Activated CD8-positive, alpha-beta memory T cell treated with anti-CD3 and anti-CD28 coated beads for 48 hours (primary cell): ENCODE measurements at places on chromosomes 3 and 15.

- no peak for DNase-seq
Measured at GRCh38 chr15:83830381-83830780, 176.5 kb downstream of the ADAMTSL3 start.

- no peak for DNase-seq
Measured at GRCh38 chr3:57956119-57956832, 51.9 kb upstream of the FLNB start.

- DNase-seq = no peak
Measured at GRCh38 chr3:194569252-194569651, 64.0 kb downstream of the TMEM44 start.

DNA sequence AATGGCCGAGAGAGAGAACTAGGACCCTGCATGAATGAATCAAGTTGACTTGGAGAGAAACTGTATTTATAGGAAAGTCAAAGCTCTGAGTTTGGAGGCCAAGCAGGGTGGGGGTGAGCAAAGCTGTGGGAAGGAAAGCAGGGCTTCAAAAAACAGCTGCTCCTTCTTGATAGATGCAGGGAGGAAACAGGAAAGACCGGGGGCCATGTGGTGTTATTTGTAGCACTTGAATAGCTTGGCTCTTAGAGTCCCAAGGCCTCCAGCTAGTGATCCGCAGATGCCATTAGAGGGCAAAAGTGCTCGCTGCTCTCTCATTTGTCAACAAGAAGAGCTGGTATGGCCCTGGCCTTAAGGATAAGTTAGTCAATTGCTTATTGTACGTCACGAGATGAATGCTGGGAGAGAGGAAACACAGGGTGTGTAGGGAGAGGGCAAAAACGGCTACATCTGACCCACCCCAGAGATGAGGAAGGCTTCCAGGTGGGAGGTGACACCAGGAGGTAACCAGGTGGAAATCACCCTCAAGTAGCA lies at the start of gene ALG1L2:
TSS of gene ALG1L2 (plus strand) at position 481 of the 531 bp plus-strand sequence. CDS start 186 bp downstream, outside the sequence.
- DNase-seq = no peak

GRCh38 chr3:53137835-53138446 lies 7.7 kb upstream of the RFT1 start:
- DNase-seq = no peak

DNA sequence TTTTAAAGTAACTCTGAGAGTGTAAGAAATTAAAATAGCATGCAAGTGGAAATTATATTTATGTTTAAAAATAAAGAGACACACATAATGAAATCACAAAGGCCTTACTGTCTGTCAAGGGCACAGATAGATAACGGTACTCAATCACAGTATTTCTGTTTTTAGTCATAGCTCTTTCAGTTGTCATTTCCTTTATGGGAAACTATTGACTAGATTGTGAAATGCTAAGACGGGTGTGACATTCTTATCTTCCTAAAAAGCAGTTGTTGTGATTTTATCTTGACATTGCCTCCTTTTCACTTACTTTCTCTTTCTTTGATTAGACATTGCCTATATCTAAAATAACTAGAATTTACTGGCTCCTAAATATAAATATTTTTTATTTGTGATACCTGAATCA lies 100.1 kb upstream of the PLSCR5 start:
- DNase-seq = no peak

DNA sequence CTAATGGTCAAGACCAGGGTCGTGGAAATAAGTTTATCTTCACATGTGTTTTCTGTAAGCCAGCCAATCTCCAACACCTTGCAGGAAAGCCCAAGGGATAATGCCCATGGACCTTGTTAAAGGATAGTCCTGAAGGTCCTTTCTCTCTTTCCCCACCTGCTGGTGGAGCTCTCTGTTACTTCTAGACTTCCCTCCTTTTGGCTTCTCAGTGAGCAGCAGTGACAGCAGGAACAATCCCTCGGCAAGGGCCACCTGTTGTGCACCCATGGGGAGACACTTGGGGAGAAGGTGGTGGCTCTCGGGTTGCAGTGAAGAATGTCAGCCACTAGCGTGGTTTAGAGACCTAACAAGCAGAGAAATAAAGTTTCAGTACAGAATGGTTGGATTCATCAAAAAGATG lies 84.0 kb upstream of the OSBPL11 start:
- no peak for DNase-seq

GRCh38 chr3:24145981-24146822 lies 201.1 kb downstream of the NR1D2 start:
- no peak for DNase-seq

GRCh38 chr15:58241872-58242271 lies 103.7 kb downstream of the AQP9 start:
- DNase-seq = no peak

GRCh38 chr3:179174898-179175297 lies 26.7 kb downstream of the PIK3CA start:
- DNase-seq = no peak

DNA sequence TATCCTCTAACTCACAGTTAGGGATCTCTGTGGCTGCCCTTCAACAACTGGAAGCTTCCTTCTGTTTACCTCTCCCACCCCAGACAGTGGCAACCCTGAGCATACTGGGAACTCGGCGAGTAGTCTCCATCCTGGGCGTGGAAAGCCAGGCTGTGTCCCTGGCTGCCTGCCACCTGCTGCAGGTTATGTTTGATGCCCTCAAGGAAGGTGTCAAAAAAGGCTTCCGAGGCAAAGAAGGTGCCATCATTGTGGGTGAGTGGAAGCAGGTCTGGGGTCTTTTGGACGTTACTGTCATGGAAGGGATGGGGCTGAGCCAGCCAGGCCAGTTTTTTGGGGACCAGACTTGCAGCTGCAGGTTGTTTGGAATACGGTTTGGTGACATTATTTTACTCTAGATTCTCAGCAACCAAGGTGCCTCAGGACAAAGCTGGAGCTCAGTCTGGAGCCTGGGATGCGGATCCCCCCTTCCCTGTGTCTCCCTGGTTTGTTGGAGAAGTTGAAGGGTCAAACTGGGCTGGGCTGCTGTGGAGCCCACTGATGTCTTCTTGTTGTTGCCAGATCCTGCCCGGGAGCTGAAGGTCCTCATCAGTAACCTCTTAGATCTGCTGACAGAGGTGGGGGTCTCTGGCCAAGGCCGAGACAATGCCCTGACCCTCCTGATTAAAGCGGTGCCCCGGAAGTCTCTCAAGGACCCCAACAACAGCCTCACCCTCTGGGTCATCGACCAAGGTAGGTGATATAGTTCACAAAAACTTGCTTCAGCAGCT lies 7.5 kb downstream of the UNC45A start:
- DNase-seq = no peak

DNA sequence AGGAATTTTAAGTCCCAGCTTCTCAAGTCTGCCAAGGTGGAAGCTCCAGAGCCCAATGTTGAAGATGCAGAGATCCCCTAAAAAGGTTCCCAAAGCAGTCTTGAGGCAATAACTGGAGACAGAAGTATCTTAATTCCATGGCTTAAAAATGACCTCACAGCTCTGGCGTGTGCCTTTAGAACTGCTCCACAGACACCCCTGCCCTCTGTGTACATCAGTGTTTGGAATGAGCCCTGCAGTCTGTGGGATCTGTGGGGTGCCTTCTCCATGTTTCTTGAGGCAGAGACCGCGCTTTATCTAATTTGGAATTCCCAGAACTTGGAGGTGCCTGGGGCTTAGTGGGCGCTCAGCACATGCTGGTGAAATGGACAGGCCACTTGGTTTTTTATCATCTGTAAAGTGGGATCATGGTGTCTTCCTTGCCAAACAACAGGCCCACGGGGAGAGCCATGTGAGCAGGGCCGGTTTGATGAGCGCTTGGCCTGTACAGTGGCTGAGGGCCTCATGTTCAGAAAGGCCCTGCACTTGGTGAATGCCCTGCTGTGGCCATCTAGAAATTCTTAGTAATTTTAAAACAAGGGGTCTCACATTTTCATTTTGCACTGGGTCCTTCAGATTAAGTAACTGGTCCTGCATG lies 7.1 kb downstream of the ITGA11 start:
- DNase-seq = no peak

GRCh38 chr15:83889995-83890394 lies 236.1 kb downstream of the ADAMTSL3 start:
- DNase-seq = no peak

DNA sequence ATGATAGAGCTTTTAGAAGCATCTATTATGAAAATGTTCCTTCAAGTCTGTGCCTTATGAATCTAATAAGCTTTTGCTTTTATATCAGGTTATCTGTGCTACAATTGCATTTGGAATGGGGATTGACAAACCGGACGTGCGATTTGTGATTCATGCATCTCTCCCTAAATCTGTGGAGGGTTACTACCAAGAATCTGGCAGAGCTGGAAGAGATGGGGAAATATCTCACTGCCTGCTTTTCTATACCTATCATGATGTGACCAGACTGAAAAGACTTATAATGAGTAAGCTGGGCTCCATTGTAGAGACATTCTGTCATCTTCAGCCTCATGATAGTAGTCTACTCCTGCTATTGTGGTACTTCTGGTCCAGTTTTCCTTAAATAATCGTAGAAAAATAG lies 73.4 kb downstream of the BLM start:
- no peak for DNase-seq

DNA sequence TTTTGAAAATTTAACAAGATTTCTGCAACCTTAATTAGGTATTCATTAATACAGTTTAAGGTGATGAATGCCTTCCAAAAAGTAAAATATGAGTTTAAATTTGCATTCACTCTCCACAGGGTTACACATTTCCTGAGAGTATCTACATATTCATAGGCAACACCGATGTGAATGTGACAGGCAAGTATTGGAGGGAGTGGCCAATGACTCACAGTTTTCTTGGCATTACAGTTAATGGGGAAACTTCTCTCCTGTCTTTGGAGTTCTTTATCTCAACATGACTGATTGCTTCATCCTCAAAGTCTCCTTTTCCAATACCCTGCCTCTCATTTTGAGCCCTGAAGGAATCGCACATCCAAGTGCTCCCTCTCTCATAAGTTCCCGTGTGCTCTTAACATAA lies 181.9 kb upstream of the CHL1 start:
- no peak for DNase-seq

- DNase-seq = no peak
Measured at GRCh38 chr15:65738649-65739048, 53.4 kb downstream of the DENND4A start.

DNA sequence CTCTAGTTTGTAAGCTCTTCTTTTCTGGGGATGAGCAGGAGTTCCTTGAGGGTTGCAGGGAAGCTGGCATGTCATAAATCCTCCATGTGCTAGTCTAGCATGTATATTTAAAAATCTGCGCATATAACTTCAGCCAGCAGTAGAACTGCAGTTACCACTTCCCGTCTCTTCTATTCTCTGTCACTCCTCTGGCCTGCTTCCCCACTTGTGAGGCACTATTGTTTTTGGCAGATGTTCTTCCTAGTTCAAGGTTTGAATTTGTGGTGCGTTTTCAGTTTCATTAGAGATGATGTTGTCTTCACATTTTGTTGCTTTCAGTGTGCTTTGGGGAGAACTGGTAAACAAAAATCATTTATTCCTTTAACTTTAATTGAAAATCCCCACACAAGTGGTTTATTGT lies 169.1 kb upstream of the ZPLD1 start:
- no peak for DNase-seq

- no peak for DNase-seq
Measured at GRCh38 chr3:34111361-34111760, 312.9 kb downstream of the PDCD6IP start.

- DNase-seq = no peak
Measured at GRCh38 chr3:190543671-190544070, 29.8 kb downstream of the IL1RAP start.

DNA sequence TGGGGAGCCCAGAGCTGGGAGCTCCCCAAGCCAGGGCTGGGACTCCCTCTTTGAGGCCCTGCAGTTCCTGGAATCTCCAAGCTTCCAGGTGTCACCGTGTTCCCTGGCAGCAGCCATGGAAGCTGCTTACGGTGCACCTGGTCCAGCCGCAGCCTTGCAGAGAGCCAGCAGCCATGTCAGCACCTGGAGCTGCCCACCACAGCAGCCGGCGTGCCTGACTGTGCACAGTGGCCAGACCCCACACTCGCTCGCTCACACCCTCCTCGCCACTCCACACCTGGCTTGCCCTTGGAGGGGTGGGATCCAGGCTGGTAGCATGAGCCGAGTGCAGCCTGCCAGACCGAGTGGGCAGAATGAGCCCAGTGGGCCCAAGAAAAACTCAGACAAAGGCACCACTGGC lies 14.8 kb upstream of the HTR3E start:
- no peak for DNase-seq

DNA sequence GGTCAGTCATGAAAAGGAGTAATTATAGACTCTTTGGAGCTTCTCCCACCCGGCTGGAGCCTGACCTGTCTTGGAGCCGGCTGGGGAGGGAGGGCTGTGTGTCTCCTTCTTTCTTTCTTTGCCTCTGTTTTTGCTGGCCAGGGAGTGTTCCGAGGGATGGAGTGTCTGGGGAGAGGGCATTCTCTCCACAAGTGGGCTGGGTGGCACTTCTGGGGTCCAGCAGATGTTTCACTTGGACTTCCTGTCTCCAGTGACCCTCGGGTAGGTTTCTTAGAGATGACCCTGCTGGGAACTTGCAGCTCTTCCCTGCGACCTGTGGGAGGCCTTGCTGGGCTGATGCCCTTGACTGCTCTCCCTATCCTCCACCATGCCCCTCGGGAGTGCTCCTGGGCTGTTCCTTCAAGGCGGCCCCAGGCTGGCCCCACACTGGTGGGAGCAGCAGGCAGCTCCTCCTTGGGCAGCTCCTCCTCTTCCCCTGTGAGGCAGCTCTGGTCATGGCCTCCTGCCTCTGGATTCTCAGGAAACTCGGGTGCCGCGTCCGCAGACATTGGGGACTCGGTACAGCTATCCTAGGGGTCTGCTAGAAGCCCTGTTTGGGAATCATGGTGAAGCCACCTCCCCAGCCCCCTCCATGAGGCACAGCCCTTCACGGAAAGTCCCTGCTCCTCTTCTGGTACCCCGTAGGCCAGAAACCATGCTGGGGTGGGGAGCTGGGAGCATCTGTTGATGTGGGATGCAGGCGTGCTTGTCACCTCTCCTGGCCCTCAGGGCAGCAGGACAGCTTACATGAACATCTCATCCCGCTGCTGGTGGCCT lies 44.9 kb downstream of the APBA2 start:
- no peak for DNase-seq

DNA sequence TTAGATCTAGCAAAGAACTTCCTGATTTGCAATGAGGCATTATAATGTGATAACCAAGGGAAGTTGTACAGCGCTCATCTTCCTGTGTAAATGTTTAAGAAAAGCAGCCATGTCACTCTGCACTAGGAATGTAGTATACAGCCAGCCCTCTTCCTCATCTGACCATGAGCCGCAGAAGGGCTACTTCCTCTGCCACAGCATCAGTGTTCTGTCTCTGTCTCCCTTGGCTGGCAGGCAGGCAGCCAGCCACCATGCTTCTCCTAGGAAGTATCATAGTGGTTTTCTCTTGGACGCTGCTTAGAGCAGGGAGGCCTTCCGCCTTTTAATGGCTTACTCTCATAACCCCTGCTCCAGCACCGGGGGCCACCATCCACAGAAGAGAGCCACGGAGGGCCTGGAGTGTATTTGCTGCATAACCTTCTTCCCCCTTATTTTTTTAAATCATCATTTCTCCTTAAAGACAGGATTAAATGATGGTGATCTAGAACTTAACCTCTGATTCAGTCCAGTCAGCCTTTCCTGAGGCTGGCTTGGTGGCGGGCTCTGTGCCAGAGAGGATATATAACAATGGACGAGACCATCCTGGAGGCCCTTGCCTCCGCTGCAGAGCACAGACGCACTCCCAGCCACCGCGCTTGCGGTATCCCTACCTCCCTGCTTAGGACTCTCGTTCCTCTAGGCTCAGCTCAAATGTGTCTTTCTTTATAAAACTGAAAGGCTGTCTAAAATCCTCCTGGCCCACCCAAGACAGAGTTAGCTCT lies 57.3 kb upstream of the PLXNA1 start:
- DNase-seq = no peak
